ENCODE measurements at places on chromosomes 16 and 17.

- no peak for DNase-seq
These were observed 9.5 kb upstream of the RAPGEFL1 start for GRCh38 chr17:40167685-40168261.

- no peak for DNase-seq
These were observed 9.2 kb downstream of the TAF1C start for GRCh38 chr16:84177741-84178073.

GRCh38 chr16:14337303-14338191 lies 266.4 kb downstream of the MRTFB start:
- no peak for DNase-seq

GRCh38 chr16:1427473-1428461 lies 3.1 kb upstream of the PERCC1 start:
- DNase-seq, result no peak

- DNase-seq, result no peak
These were observed 70.4 kb downstream of the IL21R start for GRCh38 chr16:27472091-27473020.

- DNase-seq, result no peak
These were observed 113.3 kb downstream of the IRF8 start for GRCh38 chr16:86012221-86012620.

DNA sequence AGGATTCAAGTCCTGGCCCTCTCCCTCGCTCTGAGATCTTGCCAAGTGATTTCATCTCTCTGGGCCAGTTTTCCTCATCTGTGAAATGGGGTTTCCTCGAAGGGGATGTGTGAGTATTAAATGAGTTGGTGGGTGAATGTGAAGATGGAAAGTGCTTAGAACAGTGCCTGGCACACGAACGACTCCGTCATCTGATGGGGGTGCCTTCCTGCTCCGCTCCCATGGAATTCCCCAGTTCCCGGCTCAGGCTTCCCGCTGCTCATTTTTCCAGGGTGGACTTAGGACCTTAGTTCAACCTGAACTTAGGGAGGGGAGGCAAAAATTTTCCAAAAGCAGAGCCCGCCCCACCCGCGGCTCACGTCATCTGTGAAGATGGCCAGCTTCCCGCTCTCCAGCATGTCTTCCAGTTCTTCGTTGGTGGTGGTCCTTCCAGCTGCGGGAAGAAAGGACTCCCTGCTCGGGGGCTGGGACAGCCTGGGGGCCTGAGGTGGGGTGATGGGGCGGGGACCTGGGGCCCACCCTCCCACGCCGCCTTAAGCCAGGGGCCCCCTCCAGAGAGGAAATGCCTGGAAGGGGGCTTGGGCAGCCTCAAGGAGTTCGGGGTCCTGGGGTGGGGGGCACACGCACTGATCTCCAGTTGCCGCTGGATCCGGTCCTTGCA lies 11.4 kb downstream of the HSD3B7 start:
- DNase-seq, result no peak

GRCh38 chr17:43338886-43339516 lies 59.8 kb upstream of the ARL4D start:
- no peak for DNase-seq

DNA sequence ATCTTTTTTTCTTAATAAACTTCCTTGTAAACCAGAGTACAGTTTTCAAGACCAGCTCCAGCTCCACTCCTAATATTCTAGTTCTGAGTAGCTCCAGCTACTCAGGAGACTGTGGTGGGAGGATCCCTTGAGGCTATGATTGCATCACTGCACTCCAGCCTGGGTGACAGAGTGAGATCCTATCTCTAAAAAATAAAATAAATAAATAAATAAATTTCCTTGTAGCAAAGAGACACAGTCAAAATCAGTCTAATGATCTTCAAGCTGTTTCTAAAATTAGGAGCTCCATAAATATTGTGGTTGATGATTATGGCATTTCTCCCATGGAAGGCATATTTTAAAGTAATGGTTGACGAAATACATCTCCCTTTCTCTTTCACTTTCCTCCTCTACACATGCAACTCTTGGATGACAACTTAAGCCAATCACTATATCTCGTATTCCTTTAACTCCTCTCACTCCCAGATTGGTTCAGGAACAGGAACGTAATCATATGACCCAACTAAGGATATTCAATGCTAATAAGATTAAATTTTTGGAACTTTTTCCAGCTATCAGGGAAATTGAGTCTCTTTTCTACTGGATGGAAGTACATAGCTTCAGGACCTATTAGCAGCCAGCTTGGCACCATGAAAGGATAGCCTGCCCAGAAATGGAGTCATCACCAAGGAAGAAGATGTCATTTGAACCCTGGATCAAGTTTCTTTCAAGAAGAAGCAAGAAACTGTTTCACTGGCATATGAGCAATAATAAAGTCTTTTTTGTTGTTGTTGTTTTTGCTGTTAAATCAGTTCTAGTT lies 42.1 kb upstream of the TAOK1 start:
- DNase-seq, result no peak

- DNase-seq, result no peak
These were observed 150.1 kb downstream of the RBFOX1 start for GRCh38 chr16:7482596-7483290.

GRCh38 chr16:79069633-79070032 lies 530.9 kb downstream of the MAF start:
- no peak for DNase-seq

GRCh38 chr16:85897382-85897781 lies 1.6 kb upstream of the IRF8 start:
- no peak for DNase-seq

DNA sequence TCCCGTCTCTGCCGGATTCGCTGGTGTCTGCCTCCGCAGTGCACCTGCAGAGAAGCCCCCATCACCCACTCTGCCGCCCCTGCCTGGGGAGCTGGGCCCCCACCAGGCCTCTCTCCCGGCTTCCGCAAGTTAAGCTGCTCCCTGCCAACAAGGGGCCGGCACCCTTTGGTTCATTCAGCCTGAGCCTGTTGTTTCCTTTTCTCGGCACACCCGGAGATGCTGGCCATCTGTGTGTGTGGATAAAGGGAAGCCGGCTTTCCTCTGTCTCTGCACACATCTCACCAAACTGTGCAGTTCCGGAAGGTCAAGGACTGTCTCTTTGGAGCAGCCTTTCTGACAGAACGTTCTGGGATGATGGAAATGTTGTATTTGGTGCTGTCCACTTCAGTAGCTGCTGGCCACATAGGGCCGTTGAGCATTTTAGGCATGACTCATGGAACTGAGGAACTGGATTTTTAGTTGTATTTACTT lies 6.8 kb downstream of the MAPK8IP3 start:
- DNase-seq, result no peak

- no peak for DNase-seq
These were observed 34.9 kb downstream of the SMARCE1 start for GRCh38 chr17:40612599-40613244.

- DNase-seq, result no peak
These were observed 120.2 kb upstream of the HLF start for GRCh38 chr17:55144518-55144917.

DNA sequence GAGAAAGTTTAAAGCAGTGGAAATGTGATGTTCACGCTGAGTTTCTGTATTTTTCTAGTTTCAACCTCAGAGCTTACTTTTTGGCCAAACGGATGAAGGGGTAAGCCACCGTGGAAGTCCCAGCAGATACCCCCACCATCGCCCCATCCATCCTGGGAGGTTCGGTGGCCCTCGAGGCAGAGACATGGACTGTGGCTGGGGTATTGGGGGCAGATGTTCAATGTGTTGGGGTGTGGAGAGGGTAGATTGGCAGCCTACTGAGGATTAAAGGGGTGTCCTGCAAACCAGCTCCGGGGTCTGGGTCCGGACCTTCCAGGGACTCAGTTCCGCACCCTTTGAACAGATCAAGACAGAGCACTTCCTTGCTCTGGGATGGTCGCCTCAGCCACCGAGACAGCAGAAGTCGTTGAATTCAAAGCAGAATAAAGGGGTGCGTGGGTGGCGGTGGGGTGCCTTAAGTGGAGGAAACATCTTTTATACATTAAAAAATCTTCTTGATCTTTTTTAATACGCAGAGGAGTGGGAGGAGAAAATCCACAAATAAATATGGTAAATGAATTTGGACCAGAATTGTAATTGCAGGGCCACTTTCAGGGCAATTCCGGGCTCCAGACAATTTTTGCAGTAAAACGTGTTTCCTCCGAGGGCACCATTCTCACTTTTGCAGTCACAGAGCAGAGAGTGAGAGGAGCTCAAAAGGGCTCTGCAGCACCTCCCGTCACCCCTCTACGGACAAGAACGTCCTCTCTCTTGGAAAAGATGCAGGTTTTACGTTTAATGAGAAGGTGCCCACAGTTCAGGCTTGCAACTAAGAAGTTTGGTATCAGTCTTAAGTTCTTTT lies 8.2 kb upstream of the CBX8 start:
- DNase-seq, result no peak

DNA sequence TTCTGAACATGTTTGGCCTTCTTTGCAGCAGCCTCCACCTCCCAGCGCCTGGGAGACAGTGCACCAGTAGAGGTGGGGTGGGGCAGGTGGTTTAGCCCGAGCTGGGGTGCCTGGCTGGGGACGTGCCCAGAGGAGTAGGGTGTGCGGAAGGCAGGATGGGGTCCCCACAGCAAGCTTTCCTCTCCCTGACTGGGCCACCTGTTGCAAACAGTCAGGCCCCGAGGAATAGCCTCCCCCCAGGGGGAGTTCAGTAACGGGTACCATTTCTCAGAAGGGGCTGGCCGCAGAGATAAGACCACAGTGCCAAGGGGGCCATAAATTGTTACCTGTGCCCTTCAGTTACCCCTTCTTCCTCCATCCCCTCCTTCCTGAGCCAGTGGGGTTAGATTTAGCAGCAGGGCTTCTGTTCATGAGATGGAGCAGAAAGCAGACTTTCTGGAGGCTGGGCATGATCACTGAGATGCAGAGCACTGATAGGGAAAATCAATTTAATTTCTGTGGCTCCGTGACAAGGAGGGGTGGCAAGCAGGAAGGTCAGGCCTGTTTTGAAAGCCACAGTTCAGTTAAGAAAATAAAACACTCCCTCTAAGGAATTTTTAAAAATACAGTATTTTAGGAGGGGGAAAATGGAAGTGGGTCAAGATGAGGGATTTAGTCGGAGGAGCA lies 181.9 kb downstream of the MSI2 start:
- DNase-seq, result no peak

DNA sequence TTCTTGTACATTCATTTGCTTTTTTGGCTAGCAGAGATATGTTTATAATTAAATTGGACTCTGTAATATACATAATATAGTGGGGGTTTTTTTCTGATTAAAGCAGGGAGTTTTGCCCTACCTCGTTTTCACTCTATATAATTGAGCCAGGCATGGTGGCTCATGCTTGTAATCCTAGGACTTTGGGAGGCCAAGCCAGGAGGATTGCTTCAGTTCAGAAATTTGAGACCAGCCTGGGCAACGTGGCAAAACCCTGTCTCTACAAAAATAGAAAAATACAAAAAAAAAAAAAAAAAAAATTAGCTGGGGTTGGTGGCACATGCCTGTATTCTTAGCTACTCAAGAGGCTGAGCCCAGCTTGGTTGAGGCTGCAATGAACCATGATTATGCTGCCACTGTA lies 42.2 kb downstream of the PAFAH1B1 start:
- no peak for DNase-seq

- DNase-seq, result no peak
These were observed 25.8 kb downstream of the GNPTG start for GRCh38 chr16:1377406-1378010.

DNA sequence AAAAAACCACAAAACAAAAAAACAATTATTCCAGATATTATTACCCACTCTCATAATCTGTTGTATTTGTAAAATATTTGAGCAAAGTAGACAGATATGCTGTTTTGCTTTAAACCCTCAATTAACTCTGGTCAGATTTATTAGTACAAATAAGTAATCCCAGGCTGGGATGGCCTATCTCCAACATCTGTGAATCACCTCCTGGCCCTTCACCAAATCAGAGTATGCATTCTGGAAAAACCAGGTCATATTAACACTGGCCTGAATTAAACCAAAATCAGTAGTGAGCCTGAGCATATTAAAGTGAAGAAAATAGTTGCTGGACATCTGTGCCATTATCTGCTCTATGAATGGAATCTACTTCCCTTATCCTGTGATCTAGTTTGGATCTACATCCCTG lies 41.0 kb downstream of the STAT3 start:
- DNase-seq, result no peak

GRCh38 chr16:23072769-23073549 lies 76.3 kb downstream of the USP31 start:
- no peak for DNase-seq

DNA sequence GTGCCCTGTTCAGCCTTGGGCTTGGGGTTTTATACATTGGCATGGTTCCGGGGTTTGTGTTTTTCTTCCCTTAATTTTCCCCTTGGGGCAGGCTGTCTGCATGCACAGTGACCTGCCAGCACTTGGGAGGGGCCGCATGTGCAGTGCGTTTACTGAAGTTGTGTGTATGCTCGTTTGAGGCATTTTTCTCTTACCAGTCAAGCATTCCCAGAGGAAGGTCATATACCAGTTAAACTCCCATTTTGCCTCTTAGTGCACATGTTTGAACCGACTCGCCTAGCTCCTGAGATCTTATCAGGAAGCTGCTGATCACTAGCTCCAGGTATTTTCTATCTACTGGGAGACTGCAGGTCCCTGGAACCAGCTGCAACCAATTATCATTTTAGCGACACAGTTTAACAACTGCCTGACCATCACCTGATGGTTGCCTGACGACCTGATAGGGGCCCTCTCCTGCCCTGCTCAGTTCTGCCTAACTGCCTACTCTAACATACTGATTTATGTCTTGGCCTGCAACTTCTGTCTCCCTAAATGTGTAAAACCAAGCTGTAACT lies 51.4 kb downstream of the MFSD11 start:
- DNase-seq, result no peak

GRCh38 chr17:69858460-69858859 lies 216.6 kb upstream of the KCNJ16 start:
- DNase-seq, result no peak

GRCh38 chr17:34024806-34025551 lies 230.1 kb upstream of the CCL2 start:
- no peak for DNase-seq

GRCh38 chr17:42051645-42052044 lies 1.2 kb upstream of the C17orf113 start:
- DNase-seq, result no peak

DNA sequence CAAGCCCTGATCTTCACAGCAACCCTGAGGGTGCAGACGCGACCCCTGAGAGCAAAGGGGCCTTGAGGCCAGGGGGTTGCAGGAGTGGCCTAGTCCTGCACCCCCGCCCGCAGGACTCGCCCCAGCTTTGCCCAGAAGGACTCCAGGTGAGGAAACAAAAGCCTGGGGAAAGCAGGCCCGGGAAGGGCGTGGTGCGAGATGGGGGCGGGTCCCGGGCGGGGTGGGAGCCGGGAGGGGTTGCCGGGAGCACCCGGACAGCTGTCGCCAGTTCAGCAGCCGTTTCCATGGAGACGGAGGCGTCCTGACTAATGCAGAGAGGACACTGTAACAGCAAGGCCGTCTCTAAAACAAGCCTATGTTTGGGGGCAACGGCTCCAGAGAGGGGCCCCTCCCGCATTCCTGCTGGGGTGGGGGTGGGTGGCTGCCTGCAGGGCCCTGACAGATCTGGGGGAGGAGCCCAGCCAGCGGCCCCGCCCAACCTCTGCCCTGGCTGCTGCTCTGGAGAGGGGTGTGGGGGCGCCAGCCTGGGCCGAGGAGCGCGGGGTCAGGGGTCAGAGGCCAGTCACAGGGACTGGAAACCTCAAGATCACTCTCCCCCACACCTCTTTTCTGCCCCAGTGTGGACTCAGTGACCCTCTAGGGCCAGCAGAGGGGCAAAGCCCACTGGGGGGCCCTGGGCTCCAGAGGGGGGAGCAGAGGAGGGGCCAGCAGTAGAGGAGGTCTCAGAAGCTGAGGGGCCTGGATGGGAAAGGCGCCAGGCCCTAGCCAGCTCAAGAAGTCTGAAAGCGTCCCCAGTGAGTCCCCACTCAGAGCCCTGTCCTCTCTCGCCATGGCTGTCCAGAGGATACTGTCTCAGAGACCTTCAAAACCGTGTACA lies 3.1 kb upstream of the TPPP3 start:
- DNase-seq, result no peak

- no peak for DNase-seq
These were observed 24.0 kb upstream of the SREBF1 start for GRCh38 chr17:17860766-17861107.
